ENCODE measurements at places on chromosomes 2 and 18.

DNA sequence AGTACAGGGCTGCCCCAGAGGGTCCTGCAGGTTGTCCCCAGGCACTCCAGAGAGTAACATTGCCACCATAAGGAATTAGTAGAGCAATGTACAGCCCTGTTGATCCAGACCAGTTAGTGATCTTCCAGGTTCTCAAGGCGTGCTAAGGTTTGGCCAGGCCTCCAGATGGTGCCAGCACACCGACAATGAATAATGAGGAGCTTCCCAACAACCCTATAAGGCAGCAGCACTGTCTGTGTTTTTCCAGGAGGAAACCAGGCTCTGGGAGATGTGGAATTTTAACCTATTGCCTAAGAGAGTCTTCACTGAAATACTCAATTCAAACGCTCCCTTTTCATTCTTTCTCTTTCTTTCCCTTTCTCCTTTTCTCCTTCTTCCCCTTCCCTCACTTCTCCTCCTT is 122.1 kb downstream of the MGAT5 start:
- no peak for DNase-seq

DNA sequence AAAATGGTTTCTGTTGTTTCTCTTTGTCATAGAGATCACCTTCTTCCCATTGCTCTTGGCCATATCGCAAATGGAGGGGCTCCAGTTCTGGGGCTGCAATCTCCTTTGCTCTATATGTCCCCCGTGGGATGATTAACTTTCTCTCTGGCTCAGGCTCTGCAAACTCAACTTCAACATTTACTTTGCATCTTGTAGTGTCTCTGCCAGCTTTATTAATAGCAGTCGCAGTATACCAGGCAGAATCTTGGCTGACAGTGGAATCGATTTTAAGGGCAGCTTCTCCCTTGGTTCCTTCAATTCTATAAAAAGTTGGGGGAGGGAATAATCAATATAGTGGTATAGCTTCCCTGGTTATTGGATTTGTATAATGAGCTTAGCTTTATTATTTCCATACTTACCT is 30.5 kb downstream of the TTN start:
- DNase-seq, result no peak

DNA sequence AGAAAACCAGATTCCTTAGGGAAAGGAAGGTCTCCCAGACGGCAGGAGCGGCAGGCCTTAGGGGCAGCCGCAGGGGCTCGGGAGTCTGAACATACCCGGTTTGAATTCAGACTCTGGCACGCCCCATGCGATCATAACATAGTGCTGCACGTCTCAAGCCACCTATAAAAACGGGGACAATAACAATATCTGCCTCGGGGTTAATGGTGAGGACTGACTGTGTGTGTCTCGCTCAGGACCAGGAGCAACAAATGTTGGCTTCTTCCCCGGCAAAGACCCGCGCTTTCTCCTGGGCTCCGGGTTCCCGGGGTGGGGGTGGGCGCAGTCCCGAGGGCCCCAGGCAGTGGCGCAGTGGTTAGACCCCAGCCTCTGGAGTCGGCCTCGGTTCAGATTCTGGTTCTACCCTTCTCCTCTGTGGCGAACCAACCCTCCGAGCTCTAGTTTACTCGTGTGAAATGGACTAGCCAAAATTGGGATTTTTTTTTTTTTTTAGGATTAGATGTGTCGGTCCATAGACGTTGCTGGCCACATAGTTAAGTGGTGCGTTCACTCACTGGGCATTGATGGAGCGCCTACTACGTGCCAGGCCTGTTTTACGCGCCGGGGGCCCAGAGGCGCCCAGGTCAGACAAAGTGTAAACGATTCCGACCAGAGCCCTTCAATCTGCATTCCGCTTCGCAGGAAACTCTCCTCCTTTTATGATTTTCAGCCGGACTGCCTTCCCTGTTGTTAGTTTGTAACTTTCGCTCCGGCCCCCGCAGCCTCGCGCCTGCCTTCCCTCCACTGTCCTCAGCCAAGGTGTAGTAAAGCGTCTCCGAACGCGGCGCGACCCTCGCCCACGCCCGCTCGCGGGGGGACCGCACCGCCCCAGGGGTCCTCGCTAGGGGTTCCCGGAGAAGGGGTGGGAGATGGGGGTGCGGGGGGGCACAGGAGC is 820 bp upstream of the SH3BP4 start:
- no peak for DNase-seq

DNA sequence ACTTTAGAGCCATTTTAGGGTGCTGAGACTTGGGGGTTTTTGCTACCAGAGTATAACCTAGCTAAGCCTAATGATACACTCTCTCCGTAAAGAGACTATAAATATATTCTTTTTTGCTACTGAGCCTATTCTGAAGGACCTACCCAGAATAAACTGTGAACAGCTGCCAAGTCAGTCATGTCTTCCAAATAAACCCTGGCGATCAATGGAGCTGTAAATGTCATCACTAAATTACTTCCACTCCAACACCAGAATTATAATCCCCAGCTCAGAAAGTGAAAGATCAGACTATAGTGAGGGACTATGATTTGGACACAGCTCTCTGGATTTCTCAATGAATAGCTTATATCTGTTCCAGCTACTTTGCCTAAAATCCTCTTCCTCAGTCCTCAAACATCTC is 178.9 kb downstream of the METTL4 start:
- no peak for DNase-seq

DNA sequence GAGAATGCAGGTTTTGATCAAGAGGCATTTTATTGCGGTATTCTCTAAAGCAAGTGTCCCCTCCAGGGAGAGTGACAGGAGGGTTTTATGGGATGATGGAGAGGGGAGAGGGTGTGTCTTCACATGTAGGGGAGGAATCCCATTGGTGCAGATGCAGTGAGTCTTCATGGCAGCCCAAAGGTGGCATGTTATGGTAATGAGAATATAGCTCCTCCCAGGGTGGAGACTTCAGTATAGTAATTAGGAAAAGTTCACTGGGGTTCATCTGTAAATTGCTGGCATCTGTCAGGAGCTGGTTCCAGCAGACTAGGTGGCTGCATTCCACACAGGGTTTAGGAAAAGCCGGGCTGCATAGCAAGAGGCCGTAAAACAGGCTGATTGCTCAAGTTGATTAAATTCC is 230.7 kb upstream of the CCDC68 start:
- DNase-seq, result no peak

- no peak for DNase-seq
Measured at GRCh38 chr18:38526922-38527321, 961.3 kb upstream of the CELF4 start.

GRCh38 chr2:237567276-237568029 is 1.1 kb downstream of the PRLH start:
- no peak for DNase-seq

DNA sequence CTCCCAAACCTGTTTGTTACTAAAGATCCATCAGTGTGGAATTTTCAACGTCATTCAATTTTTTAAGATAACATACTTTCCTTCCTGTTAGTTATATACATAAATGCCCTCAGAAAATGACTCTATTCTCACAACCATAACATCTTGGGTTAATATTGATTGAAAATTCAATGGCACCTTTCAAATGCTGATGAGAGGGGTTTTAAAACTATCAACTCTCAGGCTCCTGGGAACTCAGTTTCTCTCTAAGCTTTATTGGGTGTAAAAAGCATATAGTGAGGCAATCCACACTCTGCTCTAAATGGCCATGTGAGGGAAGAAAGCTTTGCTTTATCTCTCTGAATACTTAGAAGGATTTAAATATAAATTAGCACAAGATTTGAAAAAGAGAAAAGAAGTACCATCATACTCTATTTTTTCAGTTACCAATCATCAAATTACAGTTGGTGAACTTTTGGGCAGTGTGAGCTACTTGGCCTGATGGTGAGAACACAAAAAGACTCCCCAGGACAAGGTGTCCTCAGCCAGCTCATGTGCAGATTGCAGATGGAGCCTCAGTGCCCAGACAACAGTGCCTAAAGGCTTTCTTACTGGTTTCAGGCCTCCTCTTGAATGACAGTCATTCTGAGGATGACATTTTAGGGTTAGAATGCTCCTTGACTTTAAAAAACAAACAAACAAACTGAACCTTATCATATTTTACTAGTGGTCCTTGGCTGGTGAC is 24.6 kb upstream of the CERS6 start:
- DNase-seq, result no peak

DNA sequence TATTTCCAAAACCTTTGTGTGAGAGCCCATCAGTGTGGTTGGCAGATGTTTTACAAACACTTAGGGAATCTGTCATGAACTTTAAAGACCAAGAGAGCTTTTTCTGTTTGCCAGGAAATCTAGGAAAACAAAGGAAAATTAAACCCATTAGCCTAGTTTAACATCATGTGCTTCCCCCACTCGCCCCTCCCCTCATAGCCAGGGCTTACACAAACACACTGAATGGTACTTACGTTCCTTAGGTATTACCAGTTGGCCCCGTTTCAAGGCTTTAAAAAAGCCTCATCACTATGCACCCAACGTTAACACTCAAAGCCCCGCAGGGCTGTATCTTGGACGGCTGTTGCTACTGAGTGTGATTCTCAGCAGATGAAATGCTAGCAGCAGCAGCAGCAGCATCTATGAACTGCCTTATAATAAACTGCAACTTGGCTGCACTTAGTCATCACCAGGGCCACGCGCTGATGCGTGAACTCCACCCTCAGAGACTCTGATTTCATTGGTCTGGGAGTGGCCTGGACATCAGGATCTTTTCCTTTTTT is 20.1 kb upstream of the TTC39C start:
- no peak for DNase-seq

DNA sequence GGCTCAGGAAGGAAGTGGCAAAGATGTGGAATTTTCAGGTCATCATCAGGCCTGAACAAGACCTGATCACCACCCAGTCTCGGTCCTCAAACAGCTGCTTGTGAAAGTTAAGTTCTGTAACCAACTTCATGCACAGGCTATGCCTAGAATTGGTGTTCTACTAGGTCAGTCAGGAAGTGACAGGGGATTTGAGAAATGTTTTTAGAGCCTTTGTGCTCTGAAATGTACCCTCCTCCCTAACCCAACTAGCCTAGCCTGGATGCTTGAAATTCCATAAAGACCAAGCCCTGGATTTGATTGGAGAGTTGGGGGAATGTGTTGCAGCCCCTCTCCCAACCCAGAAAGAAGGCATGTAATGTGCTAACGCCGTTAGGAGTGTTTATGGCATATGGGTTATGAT is 63.3 kb downstream of the TGOLN2 start:
- DNase-seq, result no peak

- no peak for DNase-seq
Measured at GRCh38 chr2:145207884-145208283, 688.0 kb upstream of the ZEB2 start.

DNA sequence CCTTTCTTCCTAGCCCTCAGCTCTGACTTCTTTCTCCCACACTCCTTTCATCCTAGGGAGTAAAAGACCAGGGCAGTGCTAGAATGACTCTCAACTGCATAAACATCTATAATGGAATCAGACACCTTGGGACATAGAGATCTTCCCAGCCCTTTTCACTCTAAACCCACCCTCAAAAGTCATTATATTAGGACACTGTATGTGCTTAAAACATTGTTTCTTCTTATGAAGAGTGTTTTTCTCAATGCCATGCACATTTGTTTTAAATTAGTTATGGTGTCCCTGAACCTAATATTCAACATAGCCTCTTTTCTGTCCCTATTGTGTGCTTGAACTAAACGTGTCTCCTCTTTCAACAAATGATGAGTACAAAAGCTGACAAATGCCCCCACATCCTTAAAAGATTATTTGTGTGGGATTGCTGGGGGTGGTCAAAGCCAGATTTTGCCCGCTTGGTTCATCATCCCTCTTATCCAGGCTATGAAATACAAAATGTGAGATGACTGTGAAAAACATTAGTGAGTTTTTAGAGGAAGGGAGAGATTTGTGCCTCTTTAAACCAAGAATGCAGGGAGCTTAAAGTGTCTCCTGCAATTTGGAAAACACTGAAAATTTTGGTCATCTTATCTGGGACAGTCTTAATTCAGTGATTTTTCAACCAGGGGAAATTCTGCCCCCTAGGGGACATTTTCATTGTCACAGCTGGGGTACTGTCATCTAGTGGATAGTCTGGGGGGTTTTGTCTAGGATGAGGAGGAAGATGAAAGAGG is 29.0 kb downstream of the SERPINB5 start:
- no peak for DNase-seq

DNA sequence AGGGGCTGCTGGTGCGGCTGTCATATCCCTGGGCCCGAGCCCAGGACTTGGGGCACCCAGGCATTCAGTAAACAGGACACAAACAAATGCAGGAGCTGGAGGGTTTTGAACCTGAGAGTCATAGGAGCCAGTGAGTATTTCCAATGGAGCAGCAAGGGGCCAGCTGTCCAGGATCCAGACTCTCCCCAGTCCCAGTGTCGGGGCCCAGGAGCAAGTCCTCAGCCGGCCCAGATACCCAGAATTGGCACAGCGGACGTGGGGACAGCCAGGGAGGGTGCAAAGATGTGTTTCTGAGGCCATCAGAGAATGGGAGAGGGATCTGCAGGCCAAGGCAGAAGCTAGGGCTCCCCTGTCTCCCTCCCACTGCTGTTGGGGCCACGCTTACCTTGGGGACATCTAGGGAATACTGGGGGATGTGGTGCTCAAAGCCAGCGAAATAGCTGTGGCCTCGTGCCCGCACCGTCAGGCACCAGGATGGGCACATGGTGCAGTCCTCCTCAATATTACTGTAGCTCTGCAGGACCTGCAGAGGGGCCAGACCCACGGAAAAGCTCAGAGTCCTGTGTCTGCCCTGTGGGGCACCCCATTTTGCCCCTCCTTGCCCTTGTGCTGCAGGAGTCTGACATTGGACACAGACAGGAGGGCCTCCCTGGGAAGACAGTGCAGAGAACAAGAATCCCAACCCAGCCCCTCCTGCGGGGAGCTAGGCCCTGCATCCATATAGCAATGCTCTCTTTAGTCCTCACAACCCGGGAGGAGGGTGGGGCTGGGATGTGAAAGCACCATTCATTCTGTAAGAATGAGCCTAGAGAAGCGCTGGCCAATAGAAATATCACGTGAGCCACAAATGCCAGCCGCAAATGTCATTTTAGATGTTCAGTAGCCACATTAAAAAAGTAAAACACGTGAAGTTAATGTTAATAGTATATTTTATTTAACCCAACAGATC is 15.4 kb downstream of the CFAP65 start:
- DNase-seq, result no peak

GRCh38 chr2:150351922-150352321 is 135.5 kb downstream of the RND3 start:
- DNase-seq, result no peak

- no peak for DNase-seq
Measured at GRCh38 chr2:14626873-14627272, 5.6 kb upstream of the LRATD1 start.

DNA sequence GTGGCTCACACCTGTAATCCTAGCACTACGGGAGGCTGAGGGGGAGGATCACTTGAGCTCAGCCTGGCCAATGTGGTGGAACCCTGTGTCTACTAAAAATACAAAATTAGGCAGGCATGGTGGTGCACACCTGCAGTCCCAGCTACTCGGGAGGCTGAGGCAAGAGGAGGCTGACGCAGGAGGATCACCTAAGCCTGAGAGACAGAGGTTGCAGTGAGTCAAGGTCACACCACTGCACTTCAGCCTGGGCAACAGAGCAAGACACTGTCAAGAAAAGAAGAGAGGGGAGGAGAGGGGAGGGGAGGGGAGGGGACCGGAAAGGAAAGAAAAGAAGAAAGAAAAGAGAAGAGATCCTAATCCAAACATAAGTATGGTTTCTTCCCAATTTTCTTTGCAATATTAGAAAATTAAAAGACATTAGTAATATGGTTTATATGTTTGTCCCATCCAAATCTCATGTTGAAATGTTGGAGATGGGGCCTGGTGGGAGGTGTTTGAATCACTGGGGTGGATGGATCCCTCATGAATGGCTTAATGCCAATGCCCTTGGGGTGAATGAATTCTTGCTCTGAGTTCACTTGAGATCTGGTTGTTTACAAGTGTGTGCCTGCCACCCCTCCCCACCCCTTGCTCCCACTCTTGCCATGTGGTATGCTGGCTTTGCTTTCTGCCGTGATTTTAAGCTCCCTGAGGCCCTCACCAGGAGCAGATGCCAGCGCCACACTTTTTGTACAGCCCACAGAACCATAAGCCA is 50.7 kb downstream of the TRIP12 start:
- DNase-seq, result no peak

Data from activated CD8-positive, alpha-beta memory T cell treated with anti-CD3 and anti-CD28 coated beads for 4 hours (primary cell).